Vagina (tissue), 2 donors: ENCODE measurements at places on chromosomes 12 and 14.

DNA sequence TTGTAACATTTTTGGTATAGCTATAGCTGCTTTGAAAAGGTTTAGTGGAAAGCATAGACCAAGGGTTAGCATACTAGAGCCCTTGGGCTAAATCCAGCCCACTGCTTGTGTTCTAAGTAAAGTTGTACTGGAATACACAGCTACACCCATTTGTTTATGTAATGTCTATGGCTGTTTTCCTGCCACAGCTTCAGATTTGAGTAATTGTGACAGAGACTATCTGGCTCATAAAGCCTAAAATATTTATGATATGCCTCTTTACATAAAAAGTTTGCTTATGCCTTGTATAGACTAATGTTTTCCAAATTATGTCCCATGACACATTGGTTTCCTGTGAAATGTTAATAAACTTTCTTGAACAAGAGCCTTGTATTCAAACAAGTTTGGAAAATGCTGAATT lies 234.8 kb upstream of the ATP2B1 start:
- DNase-seq = no peak

DNA sequence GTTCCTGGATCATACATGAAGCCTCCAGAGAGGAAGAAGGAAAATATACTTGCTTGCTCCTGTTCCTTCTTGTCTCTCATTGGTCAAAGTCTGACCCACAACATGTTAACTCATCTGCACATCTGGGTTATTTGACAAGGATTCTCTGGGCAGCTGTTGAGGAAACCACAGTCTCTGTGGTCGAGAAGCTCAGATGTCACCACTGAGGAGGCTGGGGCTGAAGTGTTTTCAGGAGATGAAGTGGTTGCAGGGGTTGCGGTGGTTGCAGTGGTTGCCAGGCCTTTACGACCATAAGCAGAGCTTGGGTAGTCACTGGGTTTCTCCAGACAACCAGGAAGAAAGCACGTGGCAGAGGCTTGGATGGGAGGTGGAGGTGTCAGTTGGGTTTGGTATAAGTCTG lies 265.0 kb upstream of the LRIG3 start:
- no peak for DNase-seq

DNA sequence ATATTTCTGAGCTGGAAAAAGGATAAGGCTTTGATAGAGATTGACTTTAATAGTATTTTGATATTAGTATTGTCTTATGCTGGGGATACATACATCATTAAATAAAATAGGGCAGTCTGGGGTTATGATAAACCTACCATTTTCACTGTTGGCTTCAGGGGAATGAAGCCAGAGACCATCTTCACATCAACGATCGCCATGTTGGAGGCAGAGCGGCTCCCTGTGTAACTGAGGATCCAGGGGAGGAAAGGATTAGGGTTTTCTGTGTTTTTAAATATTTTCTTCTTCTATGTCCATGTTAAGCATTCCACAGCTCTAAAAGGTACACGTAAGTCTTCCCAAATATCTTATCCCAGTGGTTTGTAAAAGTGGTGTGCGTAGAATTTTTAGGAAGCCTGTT lies 45.4 kb downstream of the A2M start:
- DNase-seq = no peak

DNA sequence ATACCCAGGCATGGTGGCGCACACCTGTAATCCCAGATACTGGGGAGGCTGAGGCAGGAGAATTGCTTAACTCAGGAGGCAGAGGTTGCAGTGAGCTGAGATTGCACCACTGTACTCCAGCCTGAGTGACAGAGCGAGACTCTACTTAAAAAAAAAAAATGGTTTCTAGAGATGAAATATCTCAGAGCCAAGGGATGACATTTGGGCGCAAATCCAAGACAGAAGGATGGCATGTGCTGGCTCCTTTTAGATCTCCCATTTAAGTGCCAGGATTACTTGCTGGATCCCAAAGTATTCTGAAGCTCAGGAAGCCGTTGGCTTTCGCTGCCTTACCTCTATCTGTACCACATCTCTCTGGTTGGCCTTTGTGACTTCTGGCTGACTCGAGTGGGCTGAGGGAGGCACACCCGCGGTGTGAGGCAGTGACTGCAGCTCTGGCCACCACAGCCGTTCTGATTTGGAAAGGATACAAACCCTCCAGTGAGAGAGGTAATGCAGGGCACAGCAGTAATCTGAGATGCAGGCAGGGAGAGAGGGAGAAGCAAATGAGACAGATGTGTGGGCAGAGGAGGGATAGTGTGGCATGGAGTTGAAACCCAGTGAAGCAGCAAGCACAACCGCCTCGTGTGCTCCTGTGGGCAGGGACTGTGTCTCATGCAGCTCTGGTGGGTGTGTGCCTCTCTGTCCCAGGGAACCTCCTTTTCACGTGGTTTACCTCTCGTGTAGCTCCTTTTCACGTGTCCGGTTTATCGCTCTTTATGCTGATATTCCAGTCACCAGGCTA lies 4.9 kb downstream of the B4GALNT3 start:
- DNase-seq = no peak

GRCh38 chr12:130281153-130281799 lies 56.4 kb upstream of the PIWIL1 start:
- peak; percentile 79 for DNase-seq

DNA sequence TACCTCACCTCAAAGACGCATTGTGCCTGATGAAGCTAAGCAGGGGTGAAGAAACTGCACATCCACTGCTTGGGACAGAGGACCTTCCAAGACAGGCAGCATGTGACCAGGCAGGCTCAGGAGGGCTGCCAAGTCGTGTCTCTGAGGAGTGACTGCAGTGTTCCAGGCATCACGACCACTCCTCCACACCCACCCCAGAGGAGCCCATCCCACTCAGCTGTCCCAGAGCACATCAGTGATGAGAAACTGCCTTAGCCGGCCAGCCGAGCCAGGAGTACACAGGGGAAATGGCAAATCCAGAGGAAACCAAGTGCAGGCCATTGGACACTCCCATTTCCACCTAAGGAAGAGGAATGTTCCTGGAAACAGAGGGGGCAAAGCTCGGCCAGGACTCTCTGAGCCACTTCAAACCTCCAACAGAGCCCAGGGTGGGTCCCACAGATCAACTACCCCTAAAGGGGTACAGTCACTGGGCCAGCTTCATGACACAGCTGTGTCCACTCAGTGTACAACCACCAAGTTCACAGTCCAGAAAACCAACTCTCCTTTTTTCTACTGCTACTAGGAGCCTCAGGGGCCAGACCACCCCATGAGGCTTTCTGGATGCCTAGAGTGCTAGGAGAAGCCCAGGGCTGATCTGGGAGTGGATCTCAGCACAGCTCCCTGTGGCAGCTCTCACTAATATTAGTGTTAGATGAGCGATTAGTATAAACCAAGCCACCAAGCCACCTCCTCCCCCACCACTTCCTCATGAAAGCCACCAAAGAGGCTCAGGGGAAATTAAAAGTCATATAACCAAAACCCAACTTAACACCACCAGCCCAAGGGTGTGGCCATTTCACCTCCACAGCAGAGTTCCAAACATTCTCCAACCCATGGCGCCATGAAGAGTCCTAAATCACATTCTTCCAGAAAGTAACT lies 15.4 kb downstream of the PXN start:
- DNase-seq = no peak

GRCh38 chr14:20696764-20697163 lies 8.2 kb downstream of the ANG start:
- DNase-seq = no peak

GRCh38 chr12:66144791-66145754 lies 14.5 kb upstream of the LLPH start:
- DNase-seq = no peak

DNA sequence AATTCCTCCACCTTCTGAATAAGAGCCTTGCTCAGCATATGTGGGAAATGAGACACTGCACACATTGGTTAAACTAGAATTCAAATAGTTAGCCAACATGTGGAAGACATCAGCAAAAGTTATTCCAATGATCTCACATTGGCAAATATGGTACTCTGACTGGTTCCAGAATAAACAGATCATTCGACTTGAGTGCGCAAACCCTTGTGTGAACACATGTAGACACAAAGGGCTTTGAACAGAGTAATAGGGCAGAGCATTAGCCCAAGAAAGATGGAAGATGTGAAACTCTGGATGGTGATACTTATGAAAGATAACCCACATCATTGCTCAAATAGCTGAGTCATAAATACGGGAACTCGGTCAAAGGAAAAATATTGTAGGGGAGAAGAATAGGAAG lies 1133.4 kb upstream of the SEL1L start:
- no peak for DNase-seq

- no peak for DNase-seq
These were observed 3.2 kb upstream of the NUMB start for GRCh38 chr14:73461478-73462047.

GRCh38 chr14:94052662-94053061 lies 26.5 kb downstream of the OTUB2 start:
- peak; percentile 71 for DNase-seq
